ENCODE measurements at places on chromosomes 3 and 15.

DNA sequence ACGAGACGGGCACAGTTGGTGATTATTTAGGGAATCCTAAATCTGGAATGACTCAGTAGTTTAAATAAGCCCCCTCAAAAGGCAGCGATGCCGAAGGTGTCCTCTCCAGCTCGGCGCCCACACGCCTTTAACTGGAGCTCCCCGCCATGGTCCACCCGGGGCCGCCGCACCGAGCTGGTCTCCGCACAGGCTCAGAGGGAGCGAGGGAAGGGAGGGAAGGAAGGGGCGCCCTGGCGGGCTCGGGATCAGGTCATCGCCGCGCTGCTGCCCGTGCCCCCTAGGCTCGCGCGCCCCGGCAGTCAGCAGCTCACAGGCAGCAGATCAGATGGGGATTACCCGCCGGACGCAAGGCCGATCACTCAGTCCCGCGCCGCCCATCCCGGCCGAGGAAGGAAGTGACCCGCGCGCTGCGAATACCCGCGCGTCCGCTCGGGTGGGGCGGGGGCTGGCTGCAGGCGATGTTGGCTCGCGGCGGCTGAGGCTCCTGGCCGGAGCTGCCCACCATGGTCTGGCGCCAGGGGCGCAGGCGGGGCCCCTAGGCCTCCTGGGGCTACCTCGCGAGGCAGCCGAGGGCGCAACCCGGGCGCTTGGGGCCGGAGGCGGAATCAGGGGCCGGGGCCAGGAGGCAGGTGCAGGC is 318.0 kb downstream of the FGF12 start:
- DNase-seq: no peak

DNA sequence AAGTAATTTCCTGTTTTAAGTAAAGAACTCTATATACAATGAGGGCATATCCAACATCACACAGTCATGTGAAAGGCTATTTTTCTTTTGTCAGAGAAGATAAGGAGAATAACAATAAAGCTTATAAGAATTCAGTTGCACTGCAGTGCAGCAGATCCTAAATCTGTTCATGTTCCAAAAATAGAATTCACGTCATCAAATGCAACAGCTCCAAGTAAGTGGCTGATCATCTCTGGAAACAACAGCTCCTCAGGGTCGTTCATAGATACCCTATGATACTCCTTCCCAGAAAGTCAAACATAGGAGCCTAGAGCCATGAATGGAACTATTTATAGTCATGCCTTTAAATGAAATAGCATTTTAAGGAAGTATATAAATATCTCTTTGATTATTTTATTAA is 100.2 kb downstream of the FMN1 start:
- DNase-seq: no peak

- DNase-seq: no peak
Measured at GRCh38 chr3:94071713-94072284, 8.9 kb downstream of the NSUN3 start.

GRCh38 chr3:57093971-57094535 is 33.6 kb downstream of the SPATA12 start:
- DNase-seq: no peak

GRCh38 chr3:128874481-128875180 is 4.8 kb upstream of the ACAD9 start:
- DNase-seq: no peak

DNA sequence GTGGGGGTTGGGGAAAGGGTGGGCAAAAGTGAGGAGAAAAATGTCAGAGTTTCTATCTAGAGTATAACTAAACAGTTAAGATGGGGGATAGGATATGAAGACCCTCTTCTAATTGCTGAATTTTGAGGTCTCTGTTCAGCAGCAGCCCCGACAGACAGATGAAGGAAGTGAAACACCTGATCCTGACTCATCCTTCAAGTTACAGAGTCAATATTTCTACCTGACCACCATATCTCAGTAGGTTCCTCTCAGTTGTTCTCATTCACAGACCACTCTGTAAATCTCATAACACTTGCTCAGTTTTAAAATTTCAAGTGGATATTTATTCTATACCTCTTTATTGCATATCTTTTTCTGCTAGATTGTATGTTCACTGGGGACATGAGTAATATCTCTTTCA is 69.5 kb downstream of the CCDC54 start:
- no peak for DNase-seq

GRCh38 chr15:101718896-101719295 is 5.4 kb downstream of the TARS3 start:
- DNase-seq: no peak

GRCh38 chr3:146390957-146391356 is 78.4 kb downstream of the PLSCR2 start:
- DNase-seq: no peak

DNA sequence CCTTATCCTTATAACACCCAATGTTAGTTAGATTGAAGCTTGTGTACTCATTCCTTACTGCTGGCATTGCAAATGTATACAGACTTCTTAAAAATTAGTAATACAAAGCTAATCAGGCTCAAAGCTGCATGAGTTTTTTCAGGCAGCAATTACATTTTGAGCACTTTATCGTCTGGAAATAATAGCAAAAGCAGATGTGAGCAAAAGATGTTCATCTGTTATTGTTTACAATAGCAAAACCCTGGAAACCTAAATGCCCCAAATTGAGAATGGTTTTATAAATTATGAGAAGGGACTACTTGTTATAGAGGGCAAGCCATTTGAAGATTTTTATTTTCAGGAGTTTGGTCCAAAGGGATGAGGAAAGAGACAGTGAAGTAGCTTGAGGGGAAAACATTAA is 126.4 kb downstream of the GADL1 start:
- DNase-seq: no peak

DNA sequence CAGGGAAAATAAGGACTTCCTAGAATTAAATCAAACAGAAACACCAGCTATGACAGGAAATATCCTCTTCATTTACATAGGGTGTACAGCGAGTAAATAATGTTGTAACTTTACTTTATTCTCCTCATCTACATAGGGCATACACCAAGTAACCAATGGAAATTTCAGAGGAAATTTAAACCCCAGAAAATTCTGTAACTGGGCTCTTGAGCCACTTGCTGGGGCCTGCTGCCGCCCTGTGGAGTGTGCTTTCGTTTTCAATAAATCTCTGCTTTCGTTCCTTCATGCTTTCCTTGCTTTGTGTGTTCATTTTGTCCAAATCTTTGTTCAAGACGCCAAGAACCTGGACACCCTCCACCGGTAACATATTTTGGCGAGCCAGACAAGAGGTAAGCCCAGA is 990.4 kb upstream of the CADM2 start:
- DNase-seq: no peak

- DNase-seq: no peak
Measured at GRCh38 chr15:42149493-42150218, 6.8 kb downstream of the PLA2G4F start.

DNA sequence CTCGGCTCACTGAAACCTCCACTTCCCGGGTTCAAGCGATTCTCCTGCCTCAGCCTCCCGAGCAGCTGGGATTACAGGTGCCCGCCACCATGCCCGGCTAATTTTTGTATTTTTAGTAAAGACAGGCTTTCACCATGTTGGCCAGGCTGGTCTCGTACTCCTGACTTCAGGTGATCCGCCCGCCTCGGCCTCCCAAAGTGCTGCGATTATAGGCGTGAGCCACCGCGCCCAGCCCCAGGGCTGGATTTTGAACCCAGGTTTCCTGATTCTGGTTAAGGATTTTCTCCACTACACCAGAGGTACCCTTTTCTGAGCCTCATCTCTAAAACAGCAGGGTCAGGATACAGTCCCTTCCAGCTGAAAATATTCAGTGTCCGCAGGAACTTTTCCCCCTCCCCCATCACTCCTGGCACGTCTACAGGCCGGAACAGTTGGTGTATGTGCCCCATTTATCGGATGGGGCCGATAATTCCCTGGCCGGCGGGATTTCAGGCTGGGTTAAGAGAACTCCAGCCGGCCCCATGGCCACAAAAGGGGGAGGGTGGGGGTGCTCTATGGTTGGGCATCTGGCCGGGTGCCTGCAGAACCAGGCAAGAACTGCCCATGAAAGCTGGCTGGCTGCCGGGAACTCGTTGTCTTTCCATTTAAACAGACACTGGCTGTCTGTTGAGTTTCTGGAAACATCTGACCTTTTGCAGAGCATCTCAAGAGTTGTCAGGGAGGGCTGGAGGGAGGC is 26.8 kb upstream of the SEMA4B start:
- no peak for DNase-seq

GRCh38 chr3:107028086-107028485 is 349.2 kb upstream of the CCDC54 start:
- DNase-seq: no peak

DNA sequence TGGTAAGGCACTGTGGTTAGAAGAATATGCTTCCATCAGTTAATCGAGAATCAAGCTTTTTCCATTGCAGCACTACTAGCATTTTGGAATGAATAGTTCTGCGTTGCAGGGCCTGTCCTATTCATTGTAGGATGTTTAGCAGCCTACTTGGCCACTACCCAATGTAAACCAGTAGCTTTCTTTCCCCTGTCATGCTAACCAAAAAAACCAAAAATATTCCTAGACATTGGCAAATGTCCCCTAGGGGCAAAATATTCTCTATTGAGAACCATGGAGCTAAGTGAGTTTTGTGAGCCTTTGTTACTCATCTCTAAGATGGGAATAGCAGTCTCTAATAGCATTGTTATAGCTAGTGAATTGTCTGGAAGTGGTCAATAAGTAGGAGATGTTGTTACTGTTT is 187.2 kb downstream of the CADPS start:
- no peak for DNase-seq

GRCh38 chr3:52028572-52028971 is 27.8 kb downstream of the DUSP7 start:
- no peak for DNase-seq

DNA sequence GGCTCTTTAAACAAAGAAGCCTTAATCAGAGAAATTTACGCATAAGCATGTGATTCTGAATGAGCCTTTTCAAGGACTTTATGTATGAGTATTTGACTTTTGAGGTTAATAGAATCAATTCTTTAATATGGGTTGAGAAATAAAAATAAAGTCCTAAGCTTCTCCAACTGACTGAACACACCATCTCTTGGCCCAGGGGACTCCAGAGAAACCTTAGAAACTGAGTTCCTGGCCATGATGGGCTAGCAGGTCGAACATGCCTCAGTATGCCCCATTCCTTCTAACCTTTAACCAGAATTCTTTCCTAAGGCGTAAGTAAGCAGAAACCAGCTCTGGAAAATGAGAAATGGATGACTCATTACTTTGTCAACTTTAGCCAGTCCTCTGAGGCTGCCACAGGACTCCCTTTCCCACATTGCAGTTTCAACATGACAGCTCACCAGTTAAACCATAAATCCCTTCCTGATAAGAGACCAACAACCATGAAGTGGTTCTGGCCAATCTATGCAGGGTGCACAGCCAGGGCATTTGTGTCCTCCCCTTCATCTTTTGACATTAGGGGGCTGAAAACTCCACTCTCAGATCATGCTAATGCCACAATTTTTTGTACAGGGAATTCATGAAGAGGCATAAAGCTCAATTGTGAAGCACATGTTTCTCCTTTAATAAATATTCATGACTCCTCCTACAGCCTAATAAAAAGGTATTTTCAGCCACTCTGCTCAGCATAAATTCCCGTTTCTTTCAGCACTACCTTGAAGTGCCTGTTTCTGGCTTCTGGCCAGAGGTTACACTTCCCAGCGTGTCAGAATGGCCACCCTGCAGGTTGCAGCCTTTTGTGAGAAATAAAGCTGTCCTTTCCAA is 33.3 kb downstream of the TM4SF18 start:
- no peak for DNase-seq

DNA sequence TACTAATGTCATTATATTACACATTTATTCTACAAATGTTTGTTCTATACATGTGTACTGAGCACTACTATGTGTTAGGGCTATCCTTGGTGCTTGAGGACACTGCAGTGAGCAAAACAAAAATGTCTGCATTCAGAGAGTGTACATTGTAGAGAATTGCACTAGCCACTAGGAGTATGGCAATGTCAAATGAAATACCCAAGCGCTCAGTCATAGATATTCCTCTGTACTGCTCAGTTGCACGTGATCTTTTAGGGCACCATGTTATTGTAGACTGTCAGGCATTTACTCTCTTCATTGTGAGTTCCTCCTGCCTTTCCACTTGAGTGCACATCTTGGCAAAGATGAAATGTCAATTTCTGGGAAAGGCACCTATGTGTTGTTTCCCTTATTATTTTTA is 36.8 kb downstream of the FNDC3B start:
- no peak for DNase-seq

GRCh38 chr15:83835479-83835878 is 181.6 kb downstream of the ADAMTSL3 start:
- DNase-seq: no peak

- no peak for DNase-seq
Measured at GRCh38 chr3:11661827-11662226, 18.1 kb upstream of the VGLL4 start.

DNA sequence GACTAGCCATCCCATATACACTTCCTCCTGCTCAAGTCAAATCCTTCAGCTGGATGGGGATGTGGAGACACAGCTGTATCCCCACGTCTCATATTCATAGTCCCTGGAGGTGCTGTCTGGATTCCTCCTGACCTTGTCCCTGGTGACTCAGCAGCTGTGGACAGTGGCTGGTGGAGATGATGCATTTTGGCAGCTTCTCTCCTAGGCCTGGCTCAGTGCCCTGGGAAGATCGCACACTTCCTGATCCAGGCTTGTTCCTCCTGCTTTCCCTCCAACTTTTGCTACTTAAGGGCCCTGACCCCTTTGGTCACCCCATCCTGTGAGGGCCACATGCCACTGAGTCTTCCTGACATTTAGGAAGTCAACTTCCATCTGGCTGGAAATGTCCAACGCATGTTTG is 44.4 kb downstream of the ADAMTSL3 start:
- no peak for DNase-seq

GRCh38 chr3:47778746-47779145 is 2.9 kb downstream of the SMARCC1 start:
- DNase-seq: no peak

DNA sequence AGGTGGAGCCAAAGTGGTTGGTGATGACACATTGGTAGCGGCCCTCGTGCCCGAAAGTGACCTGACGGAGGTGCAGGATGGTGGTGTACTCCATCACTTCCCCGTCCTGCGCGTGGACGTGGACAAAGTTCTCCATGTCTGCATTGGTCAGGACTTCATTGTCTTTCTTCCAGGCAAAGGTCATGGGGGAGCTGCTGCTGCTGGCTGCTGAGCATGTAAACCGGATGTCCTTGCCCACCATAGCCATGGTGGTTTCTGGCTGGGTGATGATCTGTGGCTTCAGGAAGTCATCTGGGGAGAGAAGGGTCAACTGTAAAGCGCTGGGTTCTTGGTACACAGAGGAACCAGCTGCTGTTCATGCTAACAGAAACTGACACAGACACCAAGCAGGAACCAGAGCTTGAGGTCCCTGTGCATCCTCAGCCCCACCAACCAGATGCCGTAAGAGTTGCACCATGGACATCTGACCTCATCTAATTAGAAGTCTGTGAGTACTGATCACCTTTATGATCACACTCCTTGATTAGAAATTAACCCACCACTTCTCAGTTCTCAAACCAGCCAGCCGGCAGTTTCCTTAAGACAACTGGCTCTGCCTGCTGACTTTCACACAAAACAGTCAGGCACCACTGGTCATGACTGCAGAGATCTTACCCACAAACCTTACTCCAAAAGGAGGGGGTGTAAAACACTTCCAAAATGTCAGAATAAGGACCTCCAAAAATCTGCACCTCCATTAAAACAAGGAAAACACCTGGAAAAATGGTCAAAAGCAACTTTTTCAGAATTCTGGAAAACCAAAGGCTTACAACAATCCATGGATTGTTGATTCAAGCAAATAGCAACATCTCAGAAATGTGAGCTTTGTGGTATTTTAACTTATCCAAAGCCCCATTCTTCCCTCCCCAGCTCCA is 114.6 kb downstream of the LRIG1 start:
- DNase-seq: no peak

GRCh38 chr3:127238602-127239001 is 45.7 kb downstream of the PRR23E start:
- DNase-seq: no peak

Measured in activated CD4-positive, alpha-beta T cell treated with anti-CD3 and anti-CD28 coated beads for 4 hours (primary cell).